Stimulated activated CD4-positive, alpha-beta T cell treated with anti-CD3 and anti-CD28 coated beads, Interleukin-1b, Interleukin-23, amount 100 ng/mL, for 1 hour (primary cell): ENCODE measurements at places on chromosomes 2 and 18.
A peak's percentile ranks its signal among the peaks of the same experiment; 100 is the strongest.

DNA sequence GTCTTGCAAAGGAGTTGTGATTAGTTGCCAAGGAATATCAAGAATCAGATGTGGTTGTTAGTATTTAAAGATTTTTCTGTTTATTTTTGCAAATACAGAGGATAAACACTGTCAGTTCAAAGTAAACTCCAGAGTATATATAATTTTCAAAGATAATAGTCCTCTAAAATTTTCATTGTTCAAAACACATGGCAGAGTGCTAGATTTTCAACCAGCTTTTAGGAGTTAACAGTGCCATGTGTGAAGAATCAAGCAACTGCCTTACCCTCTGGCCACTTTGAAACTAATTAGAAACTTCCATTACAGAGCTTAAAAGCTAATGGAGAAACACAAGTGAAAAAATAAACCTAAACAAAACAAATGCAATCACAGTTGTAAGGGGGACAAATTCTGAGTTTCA is 1605.6 kb upstream of the ZEB2 start:
- no peak for DNase-seq

DNA sequence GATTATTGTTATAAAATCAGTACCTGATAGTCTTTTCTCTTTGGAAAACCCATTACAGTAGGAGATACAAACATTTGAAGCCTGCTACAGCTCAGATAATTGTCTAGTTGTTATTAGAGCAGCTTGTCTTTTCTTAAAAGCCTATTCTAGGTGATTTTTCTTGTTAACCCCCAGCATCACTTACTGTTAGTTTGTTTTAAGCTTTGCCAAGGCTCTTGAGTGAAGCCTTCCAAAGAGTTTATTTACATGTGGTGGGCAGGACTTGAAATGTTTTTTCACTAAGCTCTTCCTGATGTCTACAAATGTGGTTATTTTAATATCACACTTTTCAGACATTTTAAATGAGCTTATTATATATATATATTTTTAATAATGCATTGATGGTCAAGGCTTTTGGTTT is 791.3 kb downstream of the PLCL1 start:
- no peak for DNase-seq

GRCh38 chr2:34529965-34530364 is 930.9 kb upstream of the FAM98A start:
- no peak for DNase-seq

DNA sequence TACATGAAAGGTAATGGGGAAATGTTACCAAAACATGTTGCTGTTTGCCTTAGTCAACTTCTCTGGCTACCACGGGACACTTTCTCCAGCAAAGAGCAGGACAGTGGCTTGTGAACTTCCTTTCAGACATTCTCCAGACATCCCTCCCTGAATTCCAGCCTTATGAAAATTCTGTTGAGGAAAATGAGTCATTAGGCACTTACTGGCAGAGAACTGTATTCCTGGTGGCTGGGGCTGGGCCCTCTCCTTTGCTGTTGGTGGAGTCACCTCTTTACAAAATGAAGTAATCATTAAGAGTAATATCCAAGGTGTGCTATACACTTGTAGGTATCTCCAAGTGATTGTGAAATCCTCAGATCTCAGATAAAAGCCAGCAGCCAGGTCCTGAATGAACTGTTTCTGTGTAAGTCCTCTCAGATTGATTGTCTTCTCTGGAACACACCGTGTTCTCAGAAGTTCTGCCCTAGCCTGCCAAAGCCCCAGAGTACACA is 1.3 kb upstream of the FAP start:
- no peak for DNase-seq

DNA sequence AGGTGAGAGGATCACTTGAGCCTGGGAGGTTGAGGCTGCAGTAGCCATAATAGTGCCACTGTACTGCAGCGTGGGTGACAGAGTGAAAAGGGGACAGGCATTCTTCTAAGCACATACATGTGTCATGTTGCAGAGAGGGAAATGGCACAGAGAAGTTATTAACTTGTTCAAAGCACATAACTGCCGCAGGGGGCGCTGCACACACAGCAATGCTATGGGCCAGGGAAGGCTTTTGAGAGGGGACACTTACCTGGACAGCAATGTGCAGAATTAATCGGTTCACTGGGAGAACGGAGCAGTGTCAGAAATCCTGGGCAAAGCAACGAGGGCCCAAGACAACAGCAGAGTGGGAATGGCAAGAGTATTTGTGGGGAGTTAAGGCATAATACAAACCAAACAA is 2.4 kb downstream of the SCYGR8 start:
- DNase-seq: no peak

GRCh38 chr2:214569419-214570035 is 158.7 kb downstream of the VWC2L start:
- no peak for DNase-seq

DNA sequence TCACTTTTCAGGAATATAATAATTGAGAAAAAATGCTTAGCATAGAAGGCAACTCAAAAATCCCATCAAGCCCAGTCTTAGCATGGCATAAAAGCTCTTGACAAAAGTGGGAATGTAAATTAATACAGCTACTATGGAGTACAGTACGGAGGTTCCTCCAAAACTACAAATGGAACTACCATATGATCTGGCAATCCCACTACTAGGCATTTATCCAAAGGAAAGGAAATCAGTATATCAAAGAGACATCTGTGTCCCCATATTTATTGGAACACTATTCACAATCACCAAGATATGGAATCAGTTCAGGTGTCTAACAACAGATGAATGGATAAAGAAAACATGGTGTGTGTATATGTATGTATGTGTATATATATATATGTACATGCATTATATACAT is 28.8 kb downstream of the ITGAV start:
- DNase-seq: no peak

- DNase-seq: no peak
Observed at GRCh38 chr2:32058130-32058529, 5.2 kb upstream of the SPAST start.

DNA sequence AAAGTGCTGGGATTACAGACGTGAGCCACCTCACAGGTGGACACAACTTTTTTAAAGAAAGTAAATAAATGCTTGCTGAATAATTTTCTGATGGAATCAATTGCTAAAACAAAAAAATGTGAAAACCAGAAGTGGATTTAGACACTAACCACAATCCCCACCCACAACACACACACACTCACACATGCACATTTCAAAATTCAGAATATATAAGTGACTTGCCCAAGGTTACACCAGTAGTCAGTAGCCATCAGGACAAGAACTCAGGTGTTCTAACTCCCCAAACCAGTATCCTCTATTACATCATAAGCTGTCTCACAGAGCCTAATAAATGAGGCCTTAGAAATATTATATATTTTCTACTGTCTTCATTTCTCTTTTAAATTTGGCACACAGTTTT is 1923.6 kb upstream of the PIK3C3 start:
- DNase-seq: no peak

- DNase-seq: no peak
Observed at GRCh38 chr2:101518578-101519492, 43.9 kb upstream of the RFX8 start.

DNA sequence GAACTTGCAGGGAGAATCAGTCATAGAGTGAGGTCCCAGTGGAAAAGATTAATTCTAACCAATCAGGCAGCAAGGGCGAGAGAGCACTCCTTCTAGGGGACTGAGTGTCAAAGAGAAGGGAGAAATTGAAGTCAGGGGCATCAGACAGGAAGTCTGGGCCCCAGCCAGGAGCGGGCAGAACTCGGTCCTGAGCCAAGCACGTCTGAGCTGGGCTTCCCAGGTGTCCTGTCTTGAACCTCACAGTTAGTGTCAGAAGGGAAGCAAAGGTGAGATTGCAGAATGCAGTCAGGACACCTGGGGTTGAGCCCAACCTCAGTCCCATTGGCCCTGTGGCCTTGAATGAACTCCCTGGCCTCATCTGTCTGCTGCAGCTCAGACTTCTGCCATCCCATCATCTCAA is 220.9 kb downstream of the SMAD2 start:
- DNase-seq: no peak

DNA sequence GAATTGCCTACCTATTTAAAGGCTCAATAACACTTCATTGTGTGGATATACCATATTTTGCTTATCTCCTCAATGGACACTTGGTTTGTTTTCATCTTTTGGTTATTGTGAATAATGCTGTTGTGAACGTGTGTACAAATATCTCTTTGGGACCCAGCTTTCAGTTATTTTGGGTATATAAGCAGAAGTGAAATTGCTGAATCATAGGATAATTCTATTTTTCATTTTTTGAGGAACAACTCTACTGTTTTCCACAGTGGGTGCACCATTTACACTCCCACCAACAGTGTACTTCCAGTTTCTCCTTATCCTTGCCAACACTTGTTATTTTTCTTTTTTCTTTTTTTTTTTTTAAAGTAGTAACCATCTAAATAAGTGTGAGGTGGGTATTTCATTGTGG is 29.0 kb downstream of the PTPN4 start:
- DNase-seq: no peak

- no peak for DNase-seq
Observed at GRCh38 chr18:2108591-2108990, 462.7 kb downstream of the METTL4 start.

GRCh38 chr2:30147715-30148610 is 1.2 kb downstream of the YPEL5 start:
- peak; percentile 45 for DNase-seq

GRCh38 chr2:27856386-27856785 is 33.8 kb downstream of the RBKS start:
- no peak for DNase-seq

DNA sequence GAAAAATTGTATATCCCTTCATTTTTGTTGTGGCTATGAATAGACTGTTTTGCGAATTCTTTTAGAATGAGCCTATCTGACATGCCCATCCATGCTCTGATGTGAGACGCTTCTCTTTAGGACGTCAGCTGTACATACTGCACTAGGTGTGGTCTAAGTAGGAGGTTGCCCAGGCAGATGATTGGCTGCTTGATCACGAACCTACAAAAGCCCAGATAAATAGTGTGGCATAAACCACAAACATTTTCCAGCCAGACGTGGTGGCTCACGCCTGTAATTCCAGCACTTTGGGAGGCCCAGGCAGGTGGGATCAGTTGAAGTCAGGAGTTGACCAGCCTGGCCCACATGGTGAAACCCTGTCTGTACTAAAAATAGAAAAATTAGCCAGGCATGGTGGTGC is 251.8 kb downstream of the AGAP1 start:
- no peak for DNase-seq

GRCh38 chr2:215671691-215672090 is 235.8 kb upstream of the FN1 start:
- no peak for DNase-seq

DNA sequence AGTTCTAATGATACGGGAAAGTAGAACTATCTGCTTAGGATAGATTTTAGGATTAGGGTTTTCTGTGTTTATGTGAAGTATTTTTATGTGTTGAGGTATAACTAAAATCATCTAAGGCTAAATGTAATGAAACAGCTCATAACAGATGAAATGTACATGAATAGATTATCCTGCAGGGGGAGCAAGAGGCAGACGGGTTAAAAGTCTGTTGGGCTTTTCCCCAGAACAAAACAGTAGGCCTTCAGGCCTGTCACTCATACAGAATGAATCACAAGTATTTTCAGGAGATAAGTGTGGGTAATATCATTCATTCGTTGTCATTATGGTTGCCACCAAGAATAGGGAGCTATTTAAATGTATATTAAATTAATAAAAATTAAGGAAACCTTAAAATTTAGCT is 107.9 kb upstream of the IL1R2 start:
- DNase-seq: no peak

GRCh38 chr2:17182399-17182798 is 335.8 kb downstream of the RAD51AP2 start:
- no peak for DNase-seq

- DNase-seq: no peak
Observed at GRCh38 chr2:126723281-126723815, 67.4 kb downstream of the GYPC start.

DNA sequence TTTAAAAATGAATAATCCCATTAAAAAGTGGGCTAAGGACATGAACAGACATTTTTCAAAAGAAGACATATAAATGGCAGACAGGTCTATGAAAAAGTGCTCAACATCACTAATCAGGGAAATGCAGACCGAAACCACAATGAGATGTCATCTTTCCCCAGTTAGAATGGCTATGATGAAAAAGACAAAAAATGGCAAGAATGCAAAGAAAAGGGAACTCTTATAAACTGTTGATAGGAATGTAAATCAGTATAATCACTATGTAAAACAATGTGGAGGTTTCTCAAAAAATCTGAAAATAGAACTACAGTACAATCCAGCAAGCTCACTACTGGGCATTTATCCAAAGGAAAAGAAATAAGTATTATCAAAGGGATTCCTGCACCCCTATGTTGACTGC is 169.2 kb downstream of the METTL4 start:
- no peak for DNase-seq

GRCh38 chr2:17800219-17800618 is 16.0 kb upstream of the MSGN1 start:
- no peak for DNase-seq

DNA sequence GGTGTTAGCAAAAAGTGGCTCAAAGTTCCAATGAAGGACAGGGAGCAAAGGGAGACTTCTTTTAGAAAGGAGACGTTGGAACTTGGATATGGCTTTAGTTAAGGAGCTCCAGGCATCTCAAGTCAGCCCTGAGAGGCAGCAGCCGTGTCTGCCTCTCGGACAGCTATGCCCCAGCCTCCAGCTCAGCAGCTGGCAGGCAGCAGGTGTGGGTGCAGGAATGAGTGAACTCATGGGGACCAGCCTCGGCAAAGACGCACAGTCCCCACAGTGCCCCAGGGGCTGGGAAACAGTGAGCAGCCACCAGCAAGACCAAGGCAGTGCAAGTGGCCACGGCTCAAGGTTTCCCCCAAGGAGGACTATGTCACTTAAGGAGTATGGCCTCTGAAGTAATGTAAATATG is 1.6 kb upstream of the LRRFIP1 start:
- DNase-seq: no peak

DNA sequence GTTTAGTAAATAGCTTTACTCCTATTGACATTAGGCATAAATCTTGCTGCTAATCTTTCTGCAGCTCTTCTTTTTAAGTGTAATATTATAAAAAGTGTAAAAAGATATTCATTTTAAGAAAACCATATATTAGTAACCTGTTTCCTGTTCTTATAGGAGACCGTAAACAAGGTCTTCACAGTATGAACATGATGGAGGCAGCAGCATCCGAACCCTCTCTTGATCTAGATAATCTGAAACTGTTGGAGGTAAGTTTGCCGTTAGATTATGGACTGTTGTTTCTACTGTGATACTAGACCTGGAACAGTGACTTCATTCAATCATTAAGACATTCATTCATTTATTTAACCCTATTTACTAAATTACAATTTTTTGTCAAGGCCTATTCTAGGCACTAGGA is 120.0 kb upstream of the FAM117B start:
- no peak for DNase-seq

GRCh38 chr18:11960743-11961380 is 20.4 kb upstream of the IMPA2 start:
- DNase-seq: no peak

DNA sequence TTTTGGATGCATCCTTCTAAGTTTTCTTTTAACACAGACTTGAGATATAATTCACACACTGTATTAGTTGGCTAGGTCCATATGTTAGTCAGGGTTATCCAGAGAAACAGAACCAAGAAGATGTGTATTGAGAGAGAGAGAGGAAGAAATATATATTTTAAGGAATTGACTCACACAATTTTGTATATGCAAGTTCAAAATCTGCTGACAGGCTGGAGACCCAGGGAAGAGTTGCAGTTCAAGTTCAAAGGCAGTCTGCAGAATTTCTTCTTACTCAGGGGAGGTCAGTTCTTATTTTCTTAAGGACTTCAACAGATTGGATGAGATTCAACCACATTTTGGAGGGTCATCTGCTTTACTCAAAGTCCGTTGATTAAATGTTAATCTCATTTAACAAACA is 23.0 kb upstream of the MRO start:
- no peak for DNase-seq

- DNase-seq: no peak
Observed at GRCh38 chr18:26635466-26635865, 87.1 kb upstream of the KCTD1 start.
